ENCODE measurements at places on chromosomes 7 and 10.
A peak's percentile ranks its signal among the peaks of the same experiment; 100 is the strongest.

GRCh38 chr10:30755441-30755953, 125.9 kb upstream of the LYZL2 start:
- no peak for DNase-seq

- no peak for DNase-seq
These were observed 7.1 kb downstream of the R3HCC1L start for GRCh38 chr10:98141484-98142073.

DNA sequence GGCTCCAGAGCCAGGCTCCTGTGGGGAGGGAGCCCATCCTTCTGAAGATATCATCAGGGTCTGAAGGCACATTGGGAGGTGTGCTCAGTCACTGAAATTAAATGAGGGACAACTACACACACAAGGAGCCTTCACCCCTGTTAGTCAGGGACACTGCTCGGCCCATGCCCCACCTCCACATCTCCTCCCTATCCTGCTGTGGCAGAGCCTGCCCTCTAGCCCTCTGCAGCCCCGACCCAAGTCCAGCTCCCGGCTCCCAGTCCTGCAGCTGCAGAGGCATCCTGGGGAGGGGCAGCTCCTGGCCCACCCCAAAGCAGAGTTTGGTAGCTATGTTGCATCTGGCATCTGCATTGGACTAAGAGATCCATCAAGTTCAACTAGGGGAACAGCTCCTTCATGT, 136.3 kb downstream of the ZNF248 start:
- DNase-seq, result no peak

GRCh38 chr10:130758529-130758928, 553.0 kb downstream of the TCERG1L start:
- DNase-seq, result no peak

DNA sequence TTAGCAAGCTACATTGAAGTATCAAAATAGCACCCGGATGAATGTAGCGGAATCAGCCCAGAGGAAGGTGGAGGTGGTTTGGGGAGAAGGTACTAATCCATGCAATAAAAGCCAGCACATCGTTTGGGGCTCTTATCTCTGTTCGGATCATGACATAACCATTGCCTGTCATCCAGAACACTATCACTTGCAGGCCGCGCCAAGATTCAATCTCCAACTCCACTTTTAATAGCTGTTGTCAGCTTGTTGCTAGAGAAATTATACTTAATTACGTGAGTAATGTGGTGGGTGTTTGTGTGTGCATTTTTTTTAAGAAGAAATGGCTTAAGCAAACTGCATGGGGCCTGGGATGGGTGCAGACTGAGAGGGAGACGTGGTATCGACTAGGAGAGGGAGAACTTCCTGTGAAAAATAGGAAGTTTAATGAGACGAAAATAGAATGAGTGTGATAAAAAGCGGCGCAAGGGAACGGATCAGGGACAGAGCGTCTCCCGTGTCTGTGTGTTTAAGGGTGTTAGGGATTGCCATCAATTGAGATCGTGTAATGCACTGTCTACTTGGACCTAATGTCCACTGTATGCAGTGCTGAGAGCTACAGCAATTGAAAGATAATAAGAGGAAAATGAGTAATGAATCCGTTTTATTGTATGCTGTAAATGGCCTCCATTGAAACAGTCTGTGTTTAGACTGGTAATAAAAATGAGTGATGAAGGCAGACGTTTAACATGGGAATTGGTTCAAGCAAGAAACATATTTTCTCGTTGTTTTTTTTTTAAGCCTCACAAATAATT, 27.6 kb upstream of the SFMBT2 start:
- no peak for DNase-seq

DNA sequence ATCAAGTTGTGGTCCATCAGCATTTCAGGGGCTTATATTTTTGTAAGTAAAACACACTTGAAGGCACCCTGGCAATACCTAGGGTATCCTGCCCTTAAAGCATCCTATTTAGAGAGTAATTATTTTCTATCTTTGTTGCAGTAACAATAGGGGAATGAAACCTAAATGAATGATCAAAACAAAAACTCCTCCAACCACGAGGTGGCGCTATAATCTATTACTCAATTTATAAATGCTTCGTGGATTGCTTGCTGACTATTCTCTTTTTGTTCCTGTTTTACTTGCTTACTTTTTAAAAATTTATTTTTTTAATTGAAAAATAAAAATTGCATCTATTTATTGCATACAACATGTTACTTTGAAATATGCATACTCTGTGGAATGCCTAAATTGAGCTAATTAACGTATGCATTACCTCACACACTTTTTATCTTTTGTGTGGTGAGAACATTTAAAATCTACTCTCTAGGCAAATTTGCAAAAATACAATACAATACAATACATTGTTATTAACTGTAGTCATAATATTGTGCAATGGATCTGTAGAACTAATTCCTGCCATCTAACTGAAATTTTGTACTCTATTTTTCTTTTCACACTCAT, 147.7 kb upstream of the BMPER start:
- no peak for DNase-seq

DNA sequence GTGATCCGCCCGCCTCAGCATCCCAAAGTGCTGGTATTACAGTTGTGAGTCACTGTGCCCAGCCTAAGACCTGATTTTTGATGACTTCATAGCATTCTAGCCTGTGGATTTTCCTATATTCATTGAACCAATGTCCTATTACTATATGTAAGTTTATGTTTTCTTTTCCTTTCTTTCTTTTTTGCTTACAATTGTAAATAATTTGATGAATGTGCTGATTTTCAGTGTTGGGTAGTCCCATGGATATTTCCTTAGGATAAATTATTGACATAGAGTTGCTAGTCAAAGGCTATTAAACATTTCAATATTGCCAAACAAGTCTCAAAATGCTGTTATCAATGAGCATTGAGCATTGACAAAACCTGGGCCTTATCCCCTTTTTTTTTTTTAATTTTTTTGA, 9.9 kb upstream of the PHYH start:
- no peak for DNase-seq

GRCh38 chr7:148697256-148698006, 1.3 kb upstream of the CUL1 start:
- DNase-seq, result peak; percentile 51

- DNase-seq, result peak; percentile 0
These were observed 22.4 kb downstream of the NACAD start for GRCh38 chr7:45066409-45066808.

DNA sequence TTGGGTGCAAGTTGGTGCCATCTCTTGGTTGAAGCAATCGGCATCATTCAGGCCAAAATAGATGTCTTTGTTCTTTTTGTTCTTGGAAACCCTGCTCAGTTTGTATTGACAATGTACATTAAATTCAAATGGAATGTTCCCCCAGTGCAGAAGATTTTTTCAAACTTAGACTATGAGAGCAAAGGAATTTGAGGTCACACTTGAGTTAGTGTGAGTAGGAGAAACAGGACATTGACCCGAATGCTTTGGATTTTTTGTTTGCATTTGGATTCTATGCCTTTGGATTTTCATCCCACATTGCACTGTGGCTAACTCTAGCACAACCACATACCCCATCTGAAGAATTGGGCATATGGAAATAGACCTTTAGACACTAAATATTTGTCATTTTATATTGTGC, 480.0 kb downstream of the GALNT17 start:
- DNase-seq, result no peak

DNA sequence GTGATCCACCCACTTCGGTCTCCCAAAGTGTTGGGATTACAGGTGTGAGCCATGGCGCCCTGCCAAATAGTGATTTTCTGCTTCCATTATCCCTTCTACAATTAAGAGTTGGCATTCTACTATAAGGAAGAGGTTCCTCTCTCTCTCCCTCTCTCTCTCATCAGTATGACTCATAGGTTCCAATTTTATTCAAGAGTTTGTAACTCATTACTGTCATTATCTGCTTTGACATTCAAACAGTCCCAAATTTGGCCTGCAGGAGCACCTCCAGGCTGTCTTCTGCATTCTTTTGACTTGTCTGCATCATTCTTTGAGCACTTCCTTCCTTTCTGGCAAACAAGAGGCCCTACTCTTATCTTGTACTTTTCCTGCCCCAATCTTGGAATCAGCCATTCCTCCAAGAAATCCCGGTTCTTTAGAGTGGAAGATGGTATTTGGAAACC, 33.2 kb upstream of the CALU start:
- no peak for DNase-seq

DNA sequence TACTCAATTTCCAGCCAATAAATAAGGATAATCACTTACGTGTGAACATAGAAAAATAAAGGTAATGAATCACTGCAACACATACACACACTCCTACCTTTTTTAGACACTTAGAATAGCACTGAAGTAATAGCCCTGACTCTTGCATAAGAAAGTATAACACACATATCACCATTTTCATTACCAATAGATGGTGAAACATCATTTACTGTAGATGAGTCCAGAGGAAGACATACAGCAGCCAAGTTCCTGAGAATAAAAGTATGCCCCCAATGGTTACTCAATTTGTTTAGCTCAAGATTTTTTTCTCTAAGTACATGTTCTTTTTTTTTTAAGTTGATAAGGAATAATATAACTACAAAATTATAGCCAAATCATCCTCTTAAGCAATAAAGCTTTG, 316.3 kb downstream of the PARD3 start:
- no peak for DNase-seq
